ENCODE measurements at places on chromosomes 5 and 9.
A peak's percentile ranks its signal among the peaks of the same experiment; 100 is the strongest.

GRCh38 chr9:130041648-130042405 is 1.2 kb downstream of the FNBP1 start:
- DNase-seq, result no peak

DNA sequence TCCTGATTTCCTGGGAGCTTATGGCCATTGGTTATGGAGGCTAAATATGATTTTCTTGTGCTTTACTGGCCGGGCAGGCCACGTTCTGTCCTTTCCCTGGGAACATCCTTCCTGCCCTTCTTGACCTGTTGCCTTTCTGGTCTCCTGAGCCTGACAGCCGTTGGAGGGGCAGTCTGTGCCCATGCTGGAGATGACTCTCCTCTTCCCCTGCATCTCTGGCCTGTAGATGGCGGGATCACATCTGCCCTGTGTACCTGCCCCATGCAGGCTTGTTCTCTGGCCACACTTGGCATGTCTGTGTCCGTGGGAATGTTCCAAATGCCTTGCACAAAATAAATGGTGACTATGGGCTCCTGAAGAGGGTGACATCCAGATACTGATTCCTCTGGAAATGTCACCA is 253.1 kb upstream of the IRX4 start:
- no peak for DNase-seq

GRCh38 chr9:93118863-93119702 is 15.0 kb downstream of the NINJ1 start:
- DNase-seq, result no peak

GRCh38 chr5:160029540-160030139 is 20.7 kb downstream of the TTC1 start:
- no peak for DNase-seq

DNA sequence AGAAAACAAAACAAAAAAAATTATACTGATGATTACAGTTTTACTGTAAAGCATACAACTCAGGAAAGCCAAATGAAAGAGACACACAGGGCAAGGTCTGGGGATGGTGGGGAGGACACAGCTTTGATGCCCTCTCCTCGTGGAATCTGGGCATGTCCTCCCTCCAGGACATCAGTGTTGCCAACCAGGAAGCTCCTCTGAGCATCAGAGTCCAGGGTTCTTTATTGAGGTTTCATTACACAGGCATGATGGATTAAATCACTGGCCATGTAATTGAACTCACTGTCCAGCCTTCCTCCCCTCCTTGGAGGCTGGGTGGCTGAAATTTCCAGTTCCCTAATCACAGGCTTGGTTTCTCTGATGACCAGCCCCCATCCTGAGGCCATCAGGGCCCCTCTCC is 89.6 kb upstream of the MIER3 start:
- no peak for DNase-seq

DNA sequence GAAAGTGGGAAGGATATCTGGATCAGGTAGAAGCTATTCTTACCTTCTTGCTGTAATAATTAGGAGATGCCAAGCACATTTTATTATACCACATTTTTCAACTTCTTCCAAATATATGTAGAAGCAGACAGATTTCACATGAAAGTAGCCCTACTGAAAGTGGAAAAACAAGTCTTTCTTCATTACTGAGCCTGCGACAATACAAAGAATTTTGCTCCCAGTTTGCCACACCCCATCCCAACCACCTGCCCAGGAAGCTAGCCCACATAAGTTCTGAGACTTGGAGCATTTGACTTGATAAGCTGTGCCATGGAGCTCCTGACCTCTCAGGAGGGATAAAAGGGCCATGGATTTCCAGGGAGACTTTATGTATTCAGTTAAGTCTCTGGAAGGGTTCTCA is 249.1 kb upstream of the ADCY2 start:
- peak; percentile 92 for DNase-seq

DNA sequence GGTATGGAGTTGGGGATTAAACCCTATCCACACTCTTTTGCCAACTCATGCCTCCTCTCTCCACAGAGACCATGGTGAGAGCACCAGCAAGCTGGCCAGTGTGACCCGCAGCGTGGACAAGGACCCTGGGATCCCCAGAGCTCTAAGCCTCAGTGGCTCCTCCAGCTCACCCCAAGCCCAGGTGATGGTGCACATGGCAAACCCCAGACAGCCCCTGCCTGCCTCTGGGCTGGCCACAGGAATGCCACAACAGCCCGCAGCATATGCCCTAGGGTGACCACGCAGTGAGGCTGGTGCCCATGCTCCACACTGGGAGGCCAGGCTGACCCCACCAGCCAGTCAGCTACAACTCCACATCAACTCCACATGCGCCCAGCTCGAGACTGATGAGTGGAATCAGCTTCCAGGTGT is 11.5 kb upstream of the CARD19 start:
- DNase-seq, result no peak

DNA sequence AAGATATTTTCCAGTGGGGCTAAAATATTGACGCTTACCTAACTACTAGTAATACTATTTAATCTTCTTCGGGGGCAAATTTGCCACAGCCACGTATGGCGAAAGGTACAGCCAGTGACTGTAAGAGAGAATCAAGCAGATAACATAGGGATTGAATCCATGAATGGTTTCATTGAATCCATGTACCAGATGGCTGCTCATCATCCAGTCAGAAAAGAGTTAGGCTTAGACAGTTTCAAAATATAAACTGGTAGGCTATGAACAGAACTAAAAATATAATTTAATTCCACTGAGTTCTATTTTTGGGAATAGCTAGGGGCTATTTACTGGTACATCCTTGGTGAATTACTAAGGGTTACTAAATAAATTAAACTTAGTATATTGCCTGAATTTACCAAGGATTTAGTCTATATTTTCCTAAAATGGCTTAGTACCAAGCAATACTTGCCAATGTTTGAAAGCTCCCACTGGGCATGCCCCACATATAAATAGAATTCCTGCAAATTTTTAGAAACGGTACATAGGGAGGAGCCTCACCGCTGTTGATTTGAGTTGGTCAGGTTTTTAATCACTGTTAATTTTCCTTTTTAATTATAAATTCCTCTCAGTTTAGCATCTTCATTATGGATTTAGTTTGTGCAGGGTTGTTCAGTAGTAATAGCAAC is 55.8 kb upstream of the VLDLR start:
- no peak for DNase-seq

DNA sequence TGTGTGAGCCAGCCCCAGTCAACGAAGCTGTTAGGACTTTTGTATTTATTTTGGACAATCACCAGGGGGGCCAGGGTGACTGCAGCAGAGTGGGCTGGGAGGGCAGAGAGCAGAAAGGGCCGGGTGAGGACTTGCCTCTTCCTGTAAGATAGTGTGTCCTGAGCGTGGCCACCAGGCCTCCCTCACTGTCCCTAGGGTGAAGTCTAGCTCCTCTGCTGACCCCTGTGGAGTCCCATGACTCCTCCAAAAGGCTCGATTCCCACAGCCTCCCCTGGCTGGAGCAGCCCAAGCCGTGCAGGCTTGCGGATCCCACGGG is 147.8 kb downstream of the RXRA start:
- DNase-seq, result no peak

GRCh38 chr5:61758711-61759110 is 426.7 kb downstream of the ZSWIM6 start:
- no peak for DNase-seq

GRCh38 chr5:91272858-91273257 is 110.3 kb downstream of the ARRDC3 start:
- no peak for DNase-seq

All from trophoblast cell (in vitro differentiated cells and primary cell).